ENCODE measurements at places on chromosomes 12 and 14.

DNA sequence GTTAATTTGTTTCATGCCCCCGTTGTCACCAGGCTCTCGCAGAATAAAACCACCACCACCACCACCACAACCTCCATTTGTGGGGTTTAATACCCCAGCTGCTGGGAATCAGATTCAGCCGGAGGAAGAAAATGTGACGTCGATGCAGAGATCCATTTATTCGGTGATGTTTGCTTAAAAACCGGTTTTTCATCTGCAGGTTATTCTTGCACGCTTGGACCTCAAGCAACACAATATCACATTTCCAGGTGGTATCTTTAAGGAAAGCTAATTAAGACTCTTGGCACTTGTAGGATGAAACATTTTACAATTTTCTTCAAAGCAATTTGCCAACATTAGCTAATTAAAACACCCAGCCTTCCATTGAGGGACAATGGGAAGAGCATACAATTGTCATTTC lies 39.8 kb downstream of the SPRING1 start:
- no peak for DNase-seq

GRCh38 chr12:668090-668481 lies 4.8 kb upstream of the NINJ2 start:
- DNase-seq: no peak

DNA sequence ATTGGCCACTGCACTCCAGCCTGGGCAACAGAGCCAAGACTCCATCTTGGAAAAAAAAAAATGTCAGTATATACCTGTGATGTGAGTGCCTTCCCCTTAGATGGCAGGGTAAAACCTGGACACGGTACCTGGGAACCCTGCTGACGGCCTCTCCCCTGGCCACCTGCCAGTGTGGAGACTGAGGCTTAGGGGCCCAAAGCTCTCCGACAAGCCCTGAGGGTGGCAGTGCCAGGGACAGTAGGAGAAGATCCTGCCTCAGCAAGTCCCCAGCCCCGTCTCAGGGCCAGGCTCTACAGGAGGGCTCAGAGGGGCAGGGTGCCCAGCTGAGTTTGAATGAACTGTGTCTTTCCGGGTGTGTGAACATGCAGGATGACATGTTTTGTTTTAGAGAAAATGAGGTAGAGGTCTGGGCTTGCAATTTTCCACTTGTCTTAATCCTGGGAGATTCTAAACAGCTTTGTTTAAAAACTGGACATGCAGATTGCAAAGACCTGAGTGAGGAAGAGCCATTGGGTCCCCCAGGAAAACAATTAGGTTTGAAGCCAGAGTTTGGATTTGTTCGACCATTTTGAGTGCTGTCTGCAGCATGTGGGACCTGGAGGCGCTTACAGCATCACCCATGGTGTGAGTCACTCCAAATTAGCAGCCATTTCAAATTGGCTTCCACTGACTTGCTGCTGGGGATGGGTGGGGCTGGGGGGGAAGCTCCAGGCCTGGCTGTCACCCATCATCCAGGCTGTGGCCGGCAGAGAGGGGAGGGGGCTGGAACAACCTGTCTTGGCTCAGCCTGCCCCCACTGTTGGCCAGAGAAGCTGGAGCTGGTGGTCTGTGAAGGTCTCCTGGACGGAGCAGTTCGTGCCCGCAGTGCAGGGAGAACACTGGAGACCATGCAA lies 10.8 kb downstream of the TSPAN9 start:
- DNase-seq: no peak

- peak; percentile 90 for DNase-seq
These were observed 8.8 kb upstream of the SP7 start for GRCh38 chr12:53344824-53345485.

- DNase-seq: no peak
These were observed 855.3 kb upstream of the FLRT2 start for GRCh38 chr14:84674636-84675035.

DNA sequence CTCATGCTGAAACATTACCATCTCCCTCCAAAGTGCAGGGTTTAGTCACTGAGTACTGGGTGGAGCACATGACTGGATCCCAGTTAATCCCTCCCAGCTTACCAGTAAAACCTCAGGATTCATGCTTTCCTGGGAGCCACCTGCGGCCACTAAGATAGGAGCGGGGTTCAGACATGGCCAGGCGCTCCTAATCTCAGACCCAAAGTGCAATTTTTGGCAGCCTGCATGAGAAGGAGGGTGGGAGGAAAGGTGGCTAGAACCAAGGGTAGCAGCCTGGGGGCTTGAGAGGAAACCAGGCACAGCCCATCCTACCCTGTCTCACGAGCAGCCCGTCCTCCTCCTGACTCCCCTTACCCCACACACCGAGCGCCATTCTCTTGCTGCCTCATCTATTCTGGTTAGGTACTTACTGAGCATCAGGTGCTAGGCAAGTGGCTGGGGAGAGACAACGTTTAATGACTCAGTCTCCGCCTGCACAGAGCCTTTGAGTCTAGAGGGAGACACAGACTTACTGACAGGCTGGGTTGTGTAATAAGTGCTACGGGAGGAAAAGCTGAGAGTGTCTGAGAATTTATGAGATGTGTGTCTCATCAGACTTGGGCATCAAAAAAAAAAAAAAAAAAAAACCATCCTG lies 9.9 kb downstream of the GPRC5A start:
- no peak for DNase-seq

DNA sequence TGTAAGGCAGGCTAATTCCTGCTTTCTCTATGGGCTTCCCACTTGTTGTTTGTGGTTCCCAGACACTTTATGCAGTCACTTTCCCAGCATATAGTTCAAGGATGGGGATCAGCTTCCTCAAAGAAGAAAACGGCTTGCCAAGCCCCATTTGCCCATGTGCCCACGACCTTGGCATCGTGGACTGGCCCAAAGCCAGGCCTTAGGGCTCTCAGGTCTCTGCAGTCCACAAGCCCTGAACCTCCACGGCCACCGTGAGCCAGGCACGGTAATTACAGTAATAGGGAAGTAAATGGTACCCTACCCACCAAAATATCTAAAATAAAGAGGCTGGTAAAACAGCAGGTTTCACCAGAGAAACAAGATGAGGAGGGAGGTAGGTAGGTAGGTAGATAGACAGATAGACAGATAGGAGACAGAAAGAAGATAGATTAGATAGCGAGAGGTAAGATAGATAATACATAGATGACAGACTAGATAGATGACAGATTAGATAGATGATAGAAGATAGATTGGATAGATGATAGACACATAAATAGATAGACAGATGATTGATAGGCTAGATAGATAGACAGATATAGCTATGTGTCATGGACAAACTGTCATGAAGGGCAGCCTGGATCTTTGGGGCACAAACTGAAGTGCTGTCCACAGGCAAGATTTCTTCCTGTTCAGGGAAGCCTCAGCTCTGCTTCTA lies 163.1 kb downstream of the SLC15A4 start:
- DNase-seq: no peak

DNA sequence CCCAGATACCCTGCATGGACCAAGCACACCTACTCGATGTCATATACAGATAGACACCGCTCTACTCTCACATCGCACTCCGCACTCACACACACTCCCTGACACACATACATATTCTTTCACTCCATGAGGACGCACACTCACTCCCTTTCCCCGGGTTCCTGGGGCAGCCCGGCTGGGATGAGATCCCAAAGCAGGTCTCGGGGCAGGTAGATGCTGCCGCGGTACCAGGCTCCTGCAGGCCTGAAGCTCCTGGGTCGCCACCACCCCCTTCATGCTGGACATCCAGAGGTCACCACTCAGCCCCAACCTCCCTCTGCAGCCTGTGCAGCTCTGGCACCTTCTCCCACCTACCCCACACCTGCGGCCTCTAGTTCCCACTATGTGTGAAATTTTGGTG lies 2.3 kb downstream of the C1QL4 start:
- no peak for DNase-seq

DNA sequence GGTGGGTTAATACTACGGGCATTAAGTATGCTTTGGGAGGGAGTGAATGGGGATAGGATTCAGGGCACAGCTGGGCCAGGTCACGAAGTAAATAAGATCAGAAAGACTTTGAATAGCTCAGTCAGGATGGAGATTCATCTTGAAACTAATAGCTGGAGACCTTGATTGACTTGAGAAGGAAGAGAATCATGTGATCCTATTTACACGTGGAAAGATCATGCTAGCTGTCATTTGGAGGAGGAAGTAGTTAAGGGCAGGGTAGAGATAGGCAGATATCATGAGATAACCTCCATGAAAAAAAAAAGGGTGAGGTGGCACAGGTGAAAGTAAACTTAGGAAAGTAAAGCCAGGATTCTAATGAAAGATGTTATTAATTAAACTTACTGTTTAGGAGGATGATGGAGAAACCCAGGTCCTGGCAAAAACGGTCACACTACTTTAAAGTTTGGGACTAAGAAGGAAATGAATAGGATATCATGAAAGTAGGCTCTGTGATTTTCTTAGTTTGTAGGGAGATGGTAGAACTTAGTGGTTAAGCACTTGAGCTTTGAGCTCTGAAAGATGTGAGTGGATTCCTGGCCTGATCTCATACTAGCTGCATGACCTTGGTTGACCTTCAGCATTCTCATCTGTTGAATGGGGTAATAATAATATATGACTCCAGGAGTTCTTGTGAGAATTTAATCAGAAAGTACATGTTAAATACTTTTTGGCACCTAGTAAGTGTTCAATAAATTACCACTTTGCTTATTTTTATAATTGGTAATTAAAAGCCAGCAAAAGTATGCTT lies 439.0 kb downstream of the NRXN3 start:
- no peak for DNase-seq

DNA sequence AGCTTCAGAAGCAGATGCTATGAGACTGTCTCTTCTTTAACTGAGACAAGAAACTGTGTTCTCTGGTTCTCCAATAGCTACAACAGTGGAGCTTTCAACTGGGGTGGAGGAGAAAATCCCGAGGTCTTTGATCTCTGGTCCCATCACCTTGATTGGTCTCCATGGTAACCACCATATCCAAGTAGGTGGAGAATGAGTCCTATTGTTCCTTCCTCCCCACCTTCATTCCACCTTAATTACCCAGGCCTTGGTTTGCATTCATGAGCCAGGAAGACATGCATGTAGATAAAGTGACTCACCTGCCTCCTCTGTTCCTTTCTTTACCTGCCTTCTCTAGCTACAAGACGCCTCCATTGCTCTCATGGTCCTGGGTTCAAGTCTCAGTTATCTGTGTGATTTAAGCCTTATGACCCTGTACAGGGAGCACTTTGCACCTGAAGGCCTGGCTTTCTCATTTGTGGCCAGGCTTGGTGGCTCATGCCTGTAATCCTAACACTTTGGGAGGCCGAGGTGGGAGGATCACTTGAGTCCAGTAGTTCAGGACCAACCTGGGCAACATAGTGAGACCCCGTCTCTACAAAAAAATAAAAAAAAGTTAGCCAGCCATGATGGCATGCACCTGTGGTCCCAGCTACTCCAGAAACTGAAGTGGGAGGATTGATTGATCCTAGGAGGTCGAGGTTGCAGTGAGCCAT lies 157.7 kb upstream of the TBX3 start:
- no peak for DNase-seq

DNA sequence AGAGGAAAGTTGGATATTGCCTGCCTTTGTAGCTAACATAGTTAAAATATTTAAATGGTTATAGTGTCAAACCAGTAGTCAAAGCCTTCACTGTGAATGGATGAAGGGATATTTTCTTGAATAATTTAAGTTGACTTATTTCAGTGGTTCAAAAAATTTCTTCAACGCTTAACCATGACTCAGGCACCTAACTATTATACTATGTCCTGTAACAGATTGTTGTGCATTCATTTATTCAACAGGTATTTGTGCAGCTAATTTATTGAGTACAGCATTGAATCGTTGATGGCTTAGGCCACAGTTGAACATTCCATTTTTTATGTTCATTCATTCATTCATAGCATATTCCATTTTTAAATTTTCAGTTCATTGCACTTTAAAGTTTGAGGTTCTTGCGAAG lies 9.2 kb downstream of the HIF1A start:
- DNase-seq: no peak

- DNase-seq: no peak
These were observed 332.6 kb upstream of the SYT1 start for GRCh38 chr12:78531831-78532458.

DNA sequence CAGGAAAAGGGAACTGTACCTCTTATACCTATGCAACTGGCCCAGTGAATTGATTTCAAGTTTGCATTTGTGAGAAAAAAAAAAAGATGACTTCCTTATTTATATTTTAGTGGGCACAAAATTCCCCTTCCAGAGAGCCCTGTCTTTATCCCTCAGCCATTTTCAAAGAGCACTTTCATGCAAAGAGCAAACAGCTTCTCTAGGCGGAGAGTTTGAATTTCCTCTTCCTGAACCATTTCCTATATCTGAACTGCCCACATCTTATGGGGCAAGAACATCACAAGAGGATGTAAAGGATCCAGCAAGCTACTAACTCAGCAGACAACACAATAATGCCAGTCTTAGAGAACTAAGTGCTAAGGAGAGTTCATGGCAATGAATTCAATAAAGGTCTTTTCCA lies 22.3 kb upstream of the PLXNC1 start:
- DNase-seq: no peak

GRCh38 chr12:14256121-14256520 lies 109.4 kb upstream of the ATF7IP start:
- no peak for DNase-seq

DNA sequence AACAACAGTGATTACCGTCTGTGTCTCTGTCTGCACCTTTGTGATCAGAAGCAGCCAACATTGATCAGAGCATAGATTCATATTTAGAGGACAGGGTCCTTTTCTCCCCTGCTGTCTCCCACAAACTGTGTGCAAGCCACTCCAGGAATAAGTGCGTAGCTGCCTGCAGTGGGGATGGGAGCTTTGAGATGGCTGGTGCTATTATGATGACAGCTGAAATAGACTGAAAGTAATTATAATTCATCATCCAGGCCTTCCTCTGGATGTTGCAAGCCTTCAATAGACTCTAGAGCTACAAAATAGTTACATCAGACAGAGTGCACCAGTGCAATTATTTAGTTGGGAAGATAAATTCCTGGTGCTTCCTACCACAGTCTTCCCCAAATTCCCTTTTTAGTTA lies 68.1 kb downstream of the BORCS5 start:
- no peak for DNase-seq

- DNase-seq: no peak
These were observed 49.8 kb downstream of the SLC6A12 start for GRCh38 chr12:164207-164606.

DNA sequence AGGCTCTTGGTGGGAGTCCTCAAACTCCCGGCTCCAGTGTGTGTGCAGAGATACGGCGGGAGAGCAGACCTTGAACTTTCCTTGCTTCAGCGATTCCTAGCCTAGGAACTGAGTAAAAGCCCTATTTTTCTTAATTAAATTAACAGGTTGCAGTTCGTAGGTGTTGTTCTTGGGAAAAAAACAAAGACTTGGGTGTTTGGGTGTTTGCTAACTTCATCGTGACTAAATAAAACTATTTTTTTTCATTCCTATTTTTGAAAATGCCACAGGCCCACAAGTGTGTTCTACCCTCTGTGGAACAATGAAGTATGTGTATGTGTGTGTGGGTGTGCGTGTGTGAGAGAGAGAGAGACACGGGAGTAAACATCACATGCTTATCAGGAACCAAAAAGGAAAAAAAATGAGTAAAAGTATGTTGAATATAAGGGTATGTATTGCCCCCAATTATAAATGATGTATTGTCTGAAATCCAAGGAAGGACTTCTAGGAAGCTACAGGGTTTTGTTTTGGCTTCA lies 651 bp downstream of the TMEM117 start:
- DNase-seq: no peak

Data from right forelimb (tissue), 1 donor.